ENCODE measurements at places on chromosomes 7 and 10. TPM values are rescaled to one million over a fixed set of nuclear protein-coding genes. Genes with fewer than 3 reads are reported as not detected.
A peak's percentile ranks its signal among the peaks of the same experiment; 100 is the strongest.

DNA sequence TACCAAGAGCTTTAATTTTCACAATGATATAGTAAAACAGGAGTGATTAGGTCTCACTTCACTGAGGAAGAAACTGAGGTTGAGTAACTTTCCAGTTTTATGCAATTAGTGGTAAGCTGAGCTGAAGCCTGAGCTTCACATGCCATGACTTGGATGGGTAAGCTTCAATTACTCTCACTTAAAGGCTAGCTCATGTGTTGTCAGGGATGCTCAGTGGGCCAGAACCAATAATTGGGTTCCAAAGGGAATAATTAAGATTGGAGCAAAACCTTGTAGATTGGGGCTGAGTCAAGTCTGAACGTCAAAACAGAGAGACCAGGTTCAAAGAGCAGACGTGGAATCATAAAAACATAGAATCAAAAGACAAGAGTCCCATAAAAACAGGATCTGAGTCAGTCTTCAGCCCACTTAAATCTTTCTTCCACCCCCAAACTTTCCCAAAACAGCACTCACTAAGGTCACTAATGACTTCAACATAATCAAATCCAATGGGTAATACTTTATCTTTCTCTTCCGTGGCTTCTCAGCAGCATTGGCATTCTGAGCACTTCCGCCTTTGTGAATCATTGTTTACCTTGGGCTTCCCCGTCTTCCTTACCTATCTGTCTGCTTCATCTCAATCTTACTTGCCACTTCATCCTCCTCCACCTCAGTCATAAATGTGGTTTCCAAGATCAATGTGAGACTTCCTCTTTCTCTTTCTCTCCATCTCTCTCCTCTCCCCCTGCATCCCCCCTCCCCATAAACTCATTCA is 23.0 kb upstream of the EGFR start:
- DNase-seq: peak; percentile 84

- DNase-seq: peak; percentile 49
Measured at GRCh38 chr7:95199779-95200558, 124.4 kb downstream of the PON1 start.

- no peak for DNase-seq
Measured at GRCh38 chr7:34569975-34570699, 87.9 kb upstream of the NPSR1 start.

DNA sequence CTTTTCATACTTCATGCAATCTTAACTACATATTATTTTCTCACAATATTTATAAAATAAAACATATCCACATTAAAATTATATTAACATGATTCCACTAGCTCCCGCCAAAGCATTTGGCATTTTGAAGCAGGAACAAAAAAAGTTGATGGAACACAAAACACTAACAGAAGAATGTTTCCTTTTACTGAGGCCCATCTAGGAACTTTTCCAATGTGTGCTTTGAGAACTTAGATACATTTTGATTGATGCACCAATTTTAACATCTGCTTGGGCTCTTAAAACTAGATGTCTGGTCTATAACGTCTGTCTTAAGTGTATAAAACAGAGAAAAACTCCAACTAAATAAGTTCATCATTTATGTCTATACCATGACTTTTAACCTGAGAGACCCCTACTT is 1214.8 kb downstream of the SORCS1 start:
- DNase-seq: no peak

The NPSR1 gene
- total RNA-seq: not detected

The KNDC1 gene
- 1.1 TPM for total RNA-seq

DNA sequence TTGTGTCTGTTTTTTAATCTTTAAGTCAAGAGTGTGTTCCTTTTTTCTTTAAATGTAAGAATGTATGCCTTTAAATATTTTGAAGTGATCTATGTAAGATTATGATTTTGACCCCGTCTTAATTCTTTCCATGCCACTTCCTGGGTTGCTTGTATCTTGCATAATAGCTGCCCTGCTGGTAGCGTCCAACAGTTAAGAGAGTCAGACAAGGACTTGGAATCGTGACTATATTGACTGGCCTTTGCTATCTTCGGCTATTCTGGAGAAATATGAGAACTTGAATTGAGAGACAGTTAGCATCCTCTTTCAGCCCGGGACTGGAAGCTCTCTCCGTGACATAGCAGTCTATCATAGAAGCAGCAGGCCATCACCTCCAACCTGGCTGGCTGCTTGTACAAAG is 13.0 kb downstream of the NRP1 start:
- no peak for DNase-seq

DNA sequence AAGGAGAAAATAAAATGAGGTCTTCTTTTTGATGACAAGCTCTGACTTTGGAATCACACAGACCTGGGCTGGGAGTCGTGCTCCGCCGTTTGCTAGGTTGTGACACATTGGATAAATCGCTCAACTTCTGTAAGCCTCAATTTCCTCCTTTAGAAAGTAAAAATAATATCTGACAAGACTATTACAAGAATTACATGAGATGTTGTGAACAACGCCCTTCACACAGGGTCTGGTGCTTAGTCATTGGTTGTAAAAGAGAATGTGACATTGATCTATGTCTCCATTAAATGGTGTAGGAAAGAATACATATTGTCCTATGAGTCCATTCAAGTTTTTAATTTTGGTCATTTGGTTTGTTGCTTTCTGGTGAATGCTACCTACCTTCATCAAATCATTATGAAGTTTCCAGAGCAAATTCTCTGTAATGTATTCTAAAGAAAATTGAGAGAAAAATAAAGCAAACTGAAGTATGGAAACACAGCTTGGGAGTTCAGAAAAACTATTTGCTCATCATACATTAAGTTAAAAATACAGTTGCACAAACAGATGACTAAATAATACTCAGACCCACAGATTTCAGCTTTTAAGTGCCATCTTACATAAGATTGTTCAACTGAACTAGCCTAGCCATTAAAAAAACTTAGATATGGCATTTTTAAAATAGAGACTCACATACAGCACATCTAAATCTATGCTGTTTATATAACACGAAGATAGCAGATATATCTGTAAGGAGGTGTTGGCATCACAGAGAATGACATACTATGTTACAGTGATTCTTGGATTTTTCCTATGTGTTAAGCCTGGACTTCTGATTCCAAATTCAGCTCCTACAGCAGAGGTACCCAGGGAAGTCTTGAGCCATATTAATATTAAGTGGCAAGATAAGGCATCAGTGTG is 12.3 kb upstream of the ADRB1 start:
- DNase-seq: no peak

DNA sequence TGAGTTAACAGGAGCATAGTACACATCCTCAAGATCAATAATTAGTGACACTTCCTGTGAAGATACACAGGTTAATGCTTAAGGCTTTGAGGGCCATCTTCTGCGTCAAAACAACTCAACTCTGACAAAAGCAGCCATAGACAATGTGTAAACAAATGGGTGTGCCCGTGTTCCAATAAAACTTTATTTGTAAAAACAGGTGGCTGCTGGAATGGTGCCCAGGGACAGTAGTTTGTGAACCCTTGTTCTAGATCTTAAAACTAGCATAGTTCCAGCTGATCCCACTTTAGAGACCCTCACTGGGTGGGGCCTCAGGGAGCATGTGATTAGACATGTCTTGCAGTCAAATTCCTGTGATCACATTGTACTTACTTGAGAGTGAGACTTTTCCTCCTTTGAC is 7.8 kb downstream of the OR2A14 start:
- DNase-seq: no peak

The RBP3 gene
- total RNA-seq: not detected

DNA sequence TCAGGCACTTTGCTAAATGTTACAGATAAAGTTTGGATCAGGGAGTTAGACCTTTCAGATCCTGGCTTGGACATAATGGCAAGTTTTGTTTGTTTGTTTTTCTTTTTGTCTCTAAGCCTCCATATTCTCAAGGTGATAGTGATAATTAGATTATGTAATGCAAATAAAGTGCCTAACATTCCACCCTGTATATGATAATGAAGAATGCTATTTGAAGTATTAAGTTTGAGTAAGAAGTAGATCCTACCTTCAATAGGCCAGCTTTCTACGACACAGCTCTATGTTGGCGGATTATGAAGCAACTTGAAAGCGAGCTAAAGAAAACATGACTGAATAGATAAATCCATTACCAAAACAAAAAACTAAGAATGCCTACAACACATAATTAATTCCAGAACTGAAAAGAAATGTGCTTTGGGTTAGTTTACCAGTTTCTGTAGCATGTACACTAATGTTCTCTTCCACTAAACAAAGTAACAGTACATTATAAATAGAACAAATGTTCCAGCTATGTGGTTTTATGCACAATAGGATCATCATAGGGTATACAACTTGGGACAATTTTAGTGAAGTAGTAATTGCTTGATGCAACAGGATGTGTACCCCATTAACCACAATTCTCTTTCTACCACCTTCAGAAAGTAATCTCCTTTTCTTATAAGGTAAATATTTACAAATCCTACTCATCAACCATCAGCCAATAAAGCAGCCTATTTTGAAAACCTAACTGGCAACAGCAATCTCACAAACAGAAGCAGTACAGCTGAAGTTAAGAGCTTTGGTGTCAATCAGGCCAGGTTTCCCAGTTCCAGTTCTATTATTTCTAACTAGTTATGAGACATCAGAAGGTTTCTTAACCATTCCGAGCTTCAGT is 1.5 kb downstream of the SEM1 start:
- DNase-seq: no peak

GRCh38 chr10:21508706-21509331 is 16.7 kb downstream of the SKIDA1 start:
- no peak for DNase-seq

DNA sequence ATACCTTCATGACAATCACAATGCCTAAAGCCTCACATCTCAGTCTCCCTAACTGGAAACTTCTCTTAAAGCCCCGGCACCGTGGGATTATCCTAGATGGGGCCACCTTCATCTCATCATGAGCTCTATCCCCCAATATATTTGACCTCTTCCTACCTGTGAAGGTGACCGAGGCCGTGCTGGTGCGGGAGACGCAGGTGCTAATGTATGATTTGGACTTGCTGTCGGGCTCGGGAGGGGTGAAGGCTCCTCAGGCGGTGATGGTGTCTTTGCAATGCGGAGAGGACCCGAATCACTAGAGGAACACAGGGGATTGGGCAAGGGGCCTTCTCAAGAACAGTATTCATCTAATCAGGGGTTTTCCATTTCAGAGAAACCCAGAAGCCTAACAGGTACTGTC is 168.4 kb downstream of the AMPH start:
- DNase-seq: no peak

- no peak for DNase-seq
Measured at GRCh38 chr7:106717254-106717954, 56.4 kb upstream of the CCDC71L start.

The TSPAN12 gene
- total RNA-seq: 45.3 TPM

- no peak for DNase-seq
Measured at GRCh38 chr7:65459438-65459837, 85.8 kb downstream of the ZNF92 start.

DNA sequence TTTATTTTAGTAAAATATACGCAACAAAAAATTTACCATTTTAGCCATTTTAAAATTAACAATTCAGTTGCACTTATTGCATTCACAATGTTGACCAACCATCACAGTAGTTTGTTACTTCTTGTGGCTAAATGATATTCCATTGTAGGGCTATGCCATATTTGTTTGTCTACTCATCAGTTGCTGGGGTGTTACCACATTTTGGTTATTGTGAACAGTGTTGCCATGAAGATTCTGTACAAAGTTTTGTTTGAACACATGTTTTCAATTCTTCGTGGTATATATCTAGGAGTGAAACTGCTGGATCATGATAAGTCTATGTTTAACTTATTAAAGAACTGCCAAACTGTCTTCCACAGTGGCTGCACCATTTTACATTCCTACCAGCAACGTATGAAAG is 46.3 kb upstream of the ZNF365 start:
- DNase-seq: no peak

The PBLD gene
- 1.4 TPM for total RNA-seq

DNA sequence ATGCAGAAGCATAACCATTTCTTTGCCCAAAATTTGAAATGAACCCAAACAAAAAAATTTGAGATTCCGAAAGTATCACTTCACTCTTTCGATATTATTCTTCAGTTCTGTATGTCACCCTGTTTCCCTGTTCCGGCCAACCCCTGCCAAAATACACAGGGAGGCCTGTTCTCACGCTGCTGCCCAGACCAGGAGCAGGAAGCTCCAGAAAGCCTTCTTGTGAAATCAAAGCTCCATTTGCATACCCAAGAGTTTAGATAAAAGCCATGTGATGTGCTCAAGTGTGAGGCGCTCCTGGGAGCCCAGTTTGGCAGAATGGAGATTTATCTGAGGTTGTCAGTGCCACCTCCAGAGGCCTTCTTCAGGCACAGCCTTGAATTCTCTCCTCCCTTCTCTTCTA is 236.2 kb downstream of the FGFR2 start:
- no peak for DNase-seq

GRCh38 chr10:27558612-27559020 is 54.5 kb downstream of the RAB18 start:
- peak; percentile 47 for DNase-seq

DNA sequence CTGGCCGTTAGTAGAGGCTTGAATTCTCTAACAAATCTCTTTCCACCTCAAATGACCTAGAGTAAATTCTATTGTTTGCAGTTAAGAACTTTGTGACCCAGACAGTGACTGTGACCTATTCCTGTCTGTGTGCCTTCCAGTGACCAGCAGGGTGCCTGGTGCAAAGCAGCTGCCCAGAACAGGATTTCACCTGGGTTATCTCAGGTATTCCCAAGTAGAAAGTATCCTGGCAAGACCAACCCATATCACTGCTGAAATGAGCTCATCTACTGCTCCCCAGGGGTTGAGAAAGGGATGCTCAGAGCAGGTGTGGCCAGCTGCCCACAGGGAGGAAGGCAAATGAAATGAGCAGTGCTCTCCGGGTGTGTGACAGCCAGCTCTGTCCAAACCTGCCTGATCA is 2.1 kb upstream of the MSMB start:
- DNase-seq: no peak

The ASZ1 gene
- total RNA-seq: not detected

The SFTPA1 gene
- not detected for total RNA-seq

The GRID2IP gene
- not detected for total RNA-seq

GRCh38 chr7:70520611-70521010 is 611.3 kb upstream of the GALNT17 start:
- DNase-seq: no peak

The ZNF488 gene
- not detected for total RNA-seq

GRCh38 chr7:85055196-85055595 is 131.7 kb downstream of the SEMA3D start:
- DNase-seq: no peak

- peak; percentile 31 for DNase-seq
Measured at GRCh38 chr7:35630024-35630972, 64.6 kb downstream of the HERPUD2 start.

The MYO1G gene
- not detected for total RNA-seq

The LRRC18 gene
- not detected for total RNA-seq

DNA sequence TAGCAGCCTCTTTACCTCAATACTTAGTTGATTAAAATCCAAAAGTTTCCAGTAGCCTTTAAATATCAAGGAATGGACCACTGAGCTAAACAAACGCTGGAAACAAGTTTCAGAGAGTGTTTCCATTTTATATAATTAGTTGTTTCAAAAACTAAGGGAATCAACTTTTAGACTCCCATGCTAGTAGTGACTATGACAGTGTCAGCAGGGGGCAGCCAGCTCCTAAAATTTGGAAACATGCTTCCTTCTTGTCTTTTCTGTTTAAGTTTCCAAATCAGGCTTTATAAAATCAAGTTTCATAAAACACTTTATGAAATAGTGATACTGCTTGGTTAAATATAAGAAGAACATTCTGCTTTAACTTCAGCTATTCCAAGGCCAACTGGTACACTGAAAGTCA is 138.2 kb upstream of the TMEM229A start:
- DNase-seq: peak; percentile 14
